ENCODE measurements at places on chromosomes 3 and 15.

DNA sequence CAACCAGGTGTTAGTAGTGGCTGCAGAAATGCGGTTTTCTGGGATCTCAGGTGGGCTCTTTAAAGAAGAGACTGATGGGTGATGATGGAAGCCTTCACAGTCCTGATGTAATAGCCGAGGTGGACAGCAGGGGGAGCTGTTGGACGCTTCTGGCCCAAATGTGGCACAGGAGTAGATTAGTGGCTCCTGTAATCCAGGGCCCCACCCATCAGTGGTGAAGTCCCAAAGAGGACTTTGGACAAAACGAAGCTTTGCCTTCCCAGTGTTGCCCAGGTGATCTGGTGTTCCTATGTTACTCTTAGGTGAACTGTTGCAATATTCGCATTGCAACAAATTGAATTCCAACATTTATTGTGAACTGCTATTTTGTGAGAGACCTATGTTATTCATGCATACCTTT lies 31.8 kb upstream of the MYZAP start:
- DNase-seq, result no peak

DNA sequence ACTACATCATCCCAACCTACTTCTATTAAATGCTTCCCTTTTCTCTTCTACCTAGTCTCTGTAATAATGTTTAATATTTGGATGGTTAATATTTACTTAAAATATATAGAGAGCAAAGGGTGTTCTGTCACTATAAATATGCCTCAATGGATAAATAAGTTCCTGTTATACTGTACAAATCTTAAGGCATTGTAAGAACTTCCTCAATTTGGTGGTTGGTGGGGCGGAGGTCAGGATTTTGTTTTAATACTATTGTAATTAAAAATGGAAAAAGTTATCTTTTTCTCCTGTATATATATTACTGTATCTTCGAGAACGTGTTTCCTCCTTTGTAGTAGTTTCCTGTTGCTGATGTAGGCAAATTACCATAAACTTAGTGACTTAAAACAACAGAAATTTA lies 41.5 kb downstream of the SPRED1 start:
- DNase-seq, result no peak

- DNase-seq, result no peak
These were observed 88.0 kb downstream of the EDEM1 start for GRCh38 chr3:5275529-5275928.

DNA sequence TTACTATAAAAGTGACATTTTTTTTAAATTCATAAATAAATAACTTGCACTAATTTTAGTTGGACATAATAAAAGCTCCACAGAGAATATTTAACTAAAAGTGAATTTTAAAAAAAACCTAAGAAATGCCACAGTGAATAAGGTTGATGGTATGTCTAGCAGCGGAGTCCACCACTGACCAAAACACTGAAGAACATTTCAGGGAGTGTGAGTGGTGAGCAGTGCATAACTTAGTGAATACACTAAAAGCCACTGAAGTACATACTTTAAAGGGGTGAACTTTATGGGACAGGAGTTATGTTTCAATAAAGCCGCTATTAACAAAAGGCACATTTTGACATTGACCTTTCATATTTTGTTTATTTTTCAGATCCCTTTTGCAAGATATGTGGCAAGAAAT lies 32.3 kb downstream of the SRP14 start:
- DNase-seq, result no peak

- no peak for DNase-seq
These were observed 209.0 kb upstream of the ZNF385D start for GRCh38 chr3:21960033-21960432.

DNA sequence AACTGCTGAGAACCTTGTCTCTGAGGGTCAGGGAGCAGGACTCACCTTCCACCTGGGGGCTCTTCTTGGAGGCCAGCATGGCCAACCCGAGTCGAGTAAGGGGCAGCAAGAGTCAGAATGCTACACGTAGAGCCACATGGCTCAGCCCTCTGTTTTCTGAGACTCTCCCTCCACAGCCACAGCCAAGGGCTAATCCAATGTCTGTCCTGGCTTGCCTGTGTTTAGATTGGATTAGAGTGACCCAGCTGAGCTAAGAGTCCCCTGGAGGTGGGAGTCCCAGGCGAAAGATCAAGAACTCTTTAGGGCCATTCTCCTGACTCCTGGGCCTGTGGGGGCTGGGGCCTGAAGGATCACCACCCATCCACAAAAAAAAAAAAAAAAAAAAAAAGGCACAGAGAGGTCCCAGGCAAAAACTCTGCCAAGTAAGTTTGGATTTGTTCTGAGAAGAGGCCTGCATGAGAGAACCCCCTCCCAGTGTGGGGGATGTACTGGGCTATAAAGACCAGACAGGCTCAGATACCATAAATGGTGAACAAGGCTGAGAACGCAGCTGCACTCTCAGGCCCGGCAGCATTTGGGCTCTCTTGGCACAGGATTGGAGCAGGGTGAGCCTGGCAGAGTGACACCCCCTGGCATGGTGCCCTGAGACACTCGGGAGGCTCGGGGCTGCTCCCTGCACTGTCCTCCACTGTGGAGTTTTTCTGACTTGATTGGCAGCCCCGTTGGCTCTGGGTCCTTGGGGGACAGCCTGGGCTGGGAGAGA lies 88.0 kb upstream of the OSBPL11 start:
- DNase-seq, result no peak

DNA sequence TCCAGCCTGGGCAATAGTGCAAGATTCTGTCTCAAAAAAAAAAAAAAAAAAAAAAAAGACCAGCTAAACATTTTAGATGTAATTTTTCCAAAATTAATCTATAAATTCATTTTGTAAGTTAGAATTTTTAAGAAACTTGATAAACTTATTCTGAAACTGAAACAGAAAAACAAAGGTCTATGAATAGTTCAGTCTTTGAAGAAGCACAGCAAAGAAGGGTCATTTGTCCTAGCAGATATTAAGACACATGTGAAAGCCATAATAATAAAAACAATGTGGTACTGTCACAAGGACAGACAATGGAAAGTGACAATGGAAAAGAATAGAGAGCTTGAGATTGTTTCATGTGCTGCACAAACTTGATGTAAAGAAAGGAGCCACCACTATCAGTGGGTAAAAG lies 29.0 kb upstream of the PRSS50 start:
- no peak for DNase-seq

DNA sequence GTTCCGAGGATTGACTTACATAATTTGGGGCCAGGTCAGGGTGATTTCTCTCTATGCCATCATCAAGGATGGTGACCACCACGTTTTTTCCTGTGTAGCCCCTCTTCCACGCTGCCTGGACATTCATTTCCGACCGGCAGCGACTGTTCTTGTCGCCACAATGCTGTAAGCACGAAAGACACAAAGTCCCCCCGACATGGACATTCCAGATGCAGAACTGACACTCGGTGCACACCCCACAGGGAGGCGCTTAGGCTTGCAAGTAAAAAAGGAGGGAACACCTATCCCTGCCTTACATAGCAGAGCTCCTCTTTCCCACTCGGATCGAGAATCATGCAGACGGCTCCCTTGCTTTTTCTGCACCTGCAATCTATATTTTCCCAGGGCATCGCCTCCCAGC lies 58.2 kb downstream of the PCSK6 start:
- DNase-seq, result no peak

GRCh38 chr15:63422891-63423590 lies 41.4 kb upstream of the CA12 start:
- no peak for DNase-seq

- DNase-seq, result no peak
These were observed 47.6 kb upstream of the MED12L start for GRCh38 chr3:151037746-151038477.

- no peak for DNase-seq
These were observed 115.5 kb upstream of the ALDH1A3 start for GRCh38 chr15:100763835-100764750.

DNA sequence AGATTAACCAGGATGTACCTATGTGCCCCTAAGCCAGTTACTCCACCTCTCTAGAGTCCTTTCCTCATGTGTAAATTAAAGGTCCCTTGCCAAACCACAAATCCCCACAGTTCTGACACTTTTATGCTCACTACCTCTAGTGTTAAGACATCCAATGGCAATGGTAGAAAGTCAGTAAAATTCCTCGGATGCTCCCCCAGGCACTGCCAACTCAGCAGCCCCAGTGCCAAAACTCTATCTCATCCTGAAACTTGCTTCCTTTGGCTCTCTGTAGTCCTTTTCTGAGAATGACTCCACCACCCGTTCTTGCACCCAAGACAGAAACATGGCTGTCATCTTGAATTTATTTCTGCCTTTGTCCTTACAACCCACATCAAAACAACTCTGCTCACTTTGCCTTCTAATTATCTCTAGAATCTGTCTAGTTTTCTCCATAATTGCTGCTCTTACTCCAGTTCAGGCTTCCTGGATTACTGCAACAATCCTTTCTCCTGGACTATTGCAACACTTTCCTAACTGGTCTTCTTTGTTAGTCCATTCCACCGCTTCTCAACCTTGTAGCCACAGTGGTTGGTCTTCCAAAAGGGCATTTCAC lies 41.6 kb downstream of the MB21D2 start:
- DNase-seq, result no peak

DNA sequence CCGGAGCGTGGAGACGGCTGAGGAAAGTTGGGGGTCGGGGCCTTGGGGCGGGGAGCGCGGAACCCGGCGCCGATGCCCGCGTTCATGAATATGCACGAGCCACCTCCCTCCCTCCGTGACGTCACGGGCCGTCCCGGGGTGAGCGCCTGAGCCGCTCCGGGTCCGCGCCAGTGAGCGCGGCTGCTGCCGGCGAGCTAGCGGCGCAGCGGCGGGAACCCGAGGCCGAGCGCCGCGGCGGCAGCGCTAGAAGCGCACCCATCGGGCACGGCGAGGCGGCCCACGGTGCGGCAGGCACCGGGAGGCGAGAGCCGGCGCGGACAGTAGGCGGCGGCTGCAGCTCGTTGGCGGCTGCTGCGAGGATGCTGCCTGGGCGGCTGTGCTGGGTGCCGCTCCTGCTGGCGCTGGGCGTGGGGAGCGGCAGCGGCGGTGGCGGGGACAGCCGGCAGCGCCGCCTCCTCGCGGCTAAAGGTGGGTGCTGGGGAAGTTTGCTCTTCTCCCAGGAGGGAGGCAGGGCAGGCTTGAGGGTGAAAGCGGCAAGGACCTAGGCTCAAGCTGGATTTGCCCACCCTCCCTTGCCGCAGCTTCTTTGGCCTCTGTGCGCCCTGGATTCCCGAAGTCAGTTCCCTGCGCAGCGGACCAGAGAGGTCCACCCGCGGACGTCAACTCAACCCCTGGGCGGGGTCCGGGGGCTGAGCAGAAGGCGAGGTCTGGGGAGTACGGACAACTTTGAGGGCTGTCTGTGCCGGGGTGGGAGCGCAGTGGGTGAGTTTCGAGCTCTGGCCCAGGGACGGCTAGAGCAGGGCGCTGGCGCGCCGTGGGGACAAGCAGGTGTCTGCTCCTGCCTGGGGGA lies at the start of gene CLSTN2:
TSS of gene CLSTN2 (plus strand) at position 170 of the 850 bp plus-strand sequence.
- DNase-seq, result no peak

DNA sequence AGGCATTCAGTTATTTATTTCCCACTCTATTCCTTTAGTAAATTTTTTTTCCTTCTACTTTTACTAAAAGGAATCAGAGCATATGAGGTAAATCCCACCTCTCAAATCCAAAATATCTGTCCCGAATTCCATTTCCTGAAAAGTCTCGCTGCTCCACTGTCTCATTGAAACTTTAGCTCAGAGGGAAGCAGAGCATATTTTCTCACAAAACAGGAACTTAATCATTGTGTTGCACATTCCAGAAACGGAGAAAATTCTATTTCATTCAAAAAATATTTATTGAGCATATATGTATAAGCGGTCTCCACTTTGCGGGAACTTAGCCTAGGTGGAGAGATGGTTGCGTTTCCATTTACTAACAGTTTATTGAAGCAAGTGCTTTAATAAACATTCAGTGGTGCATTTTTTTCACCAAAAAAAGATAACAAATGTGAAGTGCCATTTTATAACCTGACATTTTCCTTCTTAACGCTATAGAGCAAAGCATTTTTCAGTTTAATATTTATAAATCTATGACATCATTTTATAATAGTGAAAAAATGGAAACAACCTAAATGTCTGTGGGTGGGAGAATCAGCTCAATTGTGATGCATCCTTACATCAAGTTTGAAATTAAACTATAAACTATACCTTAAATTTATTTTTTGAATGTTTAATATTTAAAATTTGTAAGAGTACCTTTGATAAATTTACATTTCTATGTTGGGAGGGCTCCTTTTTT lies 67.2 kb upstream of the CSTA start:
- DNase-seq, result no peak

DNA sequence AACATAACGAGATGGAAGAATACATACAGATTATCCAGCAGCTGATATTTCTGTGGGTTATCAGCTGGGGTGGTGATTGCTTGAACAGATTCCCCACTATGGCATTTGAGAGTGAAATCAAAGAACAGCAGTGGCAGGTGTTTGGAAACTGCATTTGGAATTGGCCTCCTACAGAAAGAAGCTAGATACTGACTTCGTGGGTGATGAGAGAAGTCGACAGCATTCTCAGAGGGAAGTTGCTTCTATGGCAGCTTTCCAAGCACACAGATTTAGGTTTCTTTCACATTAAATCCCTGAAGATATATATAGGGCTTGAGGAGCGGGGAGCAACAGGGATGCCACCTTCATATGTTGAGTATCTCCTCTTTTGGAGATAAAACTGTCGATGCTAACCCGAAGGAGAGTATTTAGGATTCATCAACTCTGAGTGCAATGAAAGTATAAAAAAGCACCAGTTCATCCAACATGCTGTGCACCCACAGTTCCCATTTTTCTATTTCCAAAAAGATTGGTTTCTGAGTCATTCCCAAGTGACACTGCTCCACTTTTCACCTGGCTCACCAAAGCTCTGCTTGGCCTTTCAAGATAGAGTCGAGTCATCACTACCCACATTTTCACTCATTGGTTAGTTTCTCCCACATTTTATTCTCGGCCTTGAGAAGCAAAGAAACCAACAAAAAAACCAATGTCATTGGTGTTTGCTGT lies 579.8 kb upstream of the SUCLG2 start:
- DNase-seq, result no peak

DNA sequence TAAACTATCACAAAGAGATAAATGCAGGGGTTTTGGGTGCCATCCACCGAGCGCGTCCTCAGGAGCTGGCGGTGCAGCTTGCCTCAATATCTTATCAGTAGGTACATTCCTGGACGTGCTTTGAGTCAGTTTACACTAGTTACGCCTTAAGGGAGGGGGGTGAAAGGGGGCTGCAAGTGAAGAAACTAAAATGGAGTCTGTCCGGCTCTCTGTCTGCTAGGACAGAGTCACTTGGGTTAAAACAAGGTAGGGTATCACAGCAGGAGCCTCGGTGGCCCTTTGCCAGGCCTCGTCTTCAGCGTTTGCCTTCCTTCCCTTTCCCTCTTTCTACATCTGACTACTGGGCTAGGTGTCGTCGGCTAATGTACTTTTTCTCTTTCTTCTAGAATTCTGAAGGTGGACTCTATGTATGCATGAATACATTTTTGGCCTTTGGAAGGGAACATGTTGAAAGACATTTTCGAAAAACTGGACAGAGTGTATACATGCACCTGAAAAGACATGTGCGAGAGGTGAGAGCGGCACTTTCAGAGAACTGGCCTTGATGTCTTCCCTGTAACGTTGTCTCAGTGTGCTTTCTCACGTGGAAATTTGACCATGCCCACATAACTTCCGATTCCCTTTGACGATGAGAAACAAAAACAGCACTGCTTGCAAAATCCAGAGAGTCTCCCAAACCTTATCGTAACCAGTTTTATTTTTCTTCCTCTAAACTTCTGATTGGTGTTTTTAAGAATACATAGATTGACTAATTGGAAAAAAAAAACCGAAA lies 28.8 kb downstream of the USP13 start:
- DNase-seq, result no peak

GRCh38 chr3:124463234-124463633 lies 267.0 kb upstream of the UMPS start:
- no peak for DNase-seq

- no peak for DNase-seq
These were observed 44.4 kb upstream of the TMC3 start for GRCh38 chr15:81418444-81418843.

Data from esophagus squamous epithelium (tissue), 5 donors.